ENCODE measurements at places on chromosomes 13 and 19.

DNA sequence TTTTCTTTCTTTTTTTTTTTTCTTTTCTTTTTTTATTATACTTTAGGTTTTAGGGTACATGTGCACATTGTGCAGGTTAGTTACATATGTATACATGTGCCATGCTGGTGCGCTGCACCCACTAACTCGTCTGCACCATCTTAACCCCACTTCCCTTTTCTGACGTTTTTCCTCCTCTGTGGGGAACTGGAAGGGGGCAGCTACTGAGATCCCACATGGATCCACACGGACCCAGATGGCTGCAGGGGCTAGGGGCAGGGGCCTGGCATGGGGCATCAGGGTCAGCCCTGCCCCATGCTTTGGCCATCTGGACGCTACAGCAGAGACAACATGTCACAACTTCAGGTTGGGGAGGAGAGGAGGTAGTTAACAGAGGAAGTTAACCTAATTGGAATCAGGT is 54.3 kb downstream of the RUBCNL start:
- DNase-seq: no peak

DNA sequence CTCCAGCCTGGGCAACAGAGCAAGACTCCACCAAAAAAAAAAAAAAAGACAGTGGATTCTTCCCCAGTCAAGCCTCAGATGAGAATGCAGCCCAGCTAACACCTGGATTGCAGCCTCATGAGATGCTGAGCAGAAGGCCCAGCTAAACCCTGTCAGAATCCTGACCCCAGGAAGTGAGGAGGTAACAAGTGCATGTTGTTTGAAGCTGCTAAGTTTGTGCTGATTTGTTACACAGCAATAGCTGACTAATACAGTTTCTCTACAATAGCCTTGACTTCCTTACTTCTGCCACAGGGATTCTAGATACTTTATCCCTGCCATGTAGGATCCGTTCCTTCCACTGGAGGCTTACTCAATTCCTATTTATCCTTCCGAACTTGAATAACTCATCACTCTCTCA is 20.5 kb downstream of the TMPRSS9 start:
- no peak for DNase-seq

DNA sequence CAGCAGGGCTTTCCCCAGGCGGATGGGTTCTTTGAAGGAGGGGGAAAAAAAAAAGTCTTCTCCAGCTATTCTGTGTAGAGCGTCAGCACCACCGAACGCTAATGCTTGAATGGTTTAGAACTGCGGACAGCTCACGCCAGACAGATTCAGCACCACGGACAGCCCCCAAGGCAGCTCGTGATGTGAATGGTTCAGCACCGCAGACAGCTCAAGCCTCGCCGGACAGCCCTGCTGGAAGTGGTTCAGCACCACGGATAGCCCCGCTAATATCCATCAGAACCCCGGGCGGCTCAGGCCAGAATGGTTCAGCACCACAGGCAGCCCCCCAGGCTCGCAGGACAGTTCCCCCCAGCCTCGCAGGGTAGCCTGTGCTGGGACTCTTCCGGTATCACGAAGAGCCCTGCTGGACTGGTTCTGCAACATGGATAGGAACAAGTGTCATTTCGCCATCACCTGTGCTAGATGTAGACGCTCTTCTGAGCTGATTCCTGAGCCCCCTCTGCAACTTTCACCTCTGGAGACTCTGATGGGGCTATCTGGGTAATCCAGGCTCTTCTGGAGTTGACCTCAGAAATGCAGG is 4.9 kb upstream of the SMIM17 start:
- DNase-seq: peak; percentile 32

GRCh38 chr19:52140032-52140710 is 433 bp upstream of the ZNF616 start:
- no peak for DNase-seq

DNA sequence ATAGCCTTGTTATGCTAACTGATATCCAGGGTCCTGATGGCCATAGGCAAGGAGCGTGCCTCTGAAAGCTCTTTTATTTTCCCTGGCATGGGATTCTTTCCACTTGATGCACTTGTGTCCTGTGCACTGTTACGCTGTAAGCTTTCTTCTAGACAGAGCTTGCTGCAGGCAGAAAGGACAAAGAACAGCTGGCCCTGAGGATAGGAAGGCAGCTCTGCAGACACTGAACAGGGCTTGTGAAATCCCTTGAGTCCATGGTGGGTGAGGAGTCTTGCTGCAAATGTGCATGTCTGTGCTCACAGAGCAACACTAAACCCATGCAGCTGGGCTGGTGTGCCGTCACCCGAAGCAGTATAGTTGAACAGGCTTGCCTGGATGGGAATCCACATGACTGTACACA is 126.6 kb downstream of the AKAP11 start:
- no peak for DNase-seq

- no peak for DNase-seq
These were observed 2.7 kb upstream of the PLA2G4C start for GRCh38 chr19:48113190-48113917.

- peak; percentile 50 for DNase-seq
These were observed 158.2 kb downstream of the NALCN start for GRCh38 chr13:101258071-101258470.

- no peak for DNase-seq
These were observed 31.0 kb downstream of the FOXO1 start for GRCh38 chr13:40635315-40635995.

GRCh38 chr13:99028890-99029289 is 51.0 kb upstream of the DOCK9 start:
- no peak for DNase-seq

DNA sequence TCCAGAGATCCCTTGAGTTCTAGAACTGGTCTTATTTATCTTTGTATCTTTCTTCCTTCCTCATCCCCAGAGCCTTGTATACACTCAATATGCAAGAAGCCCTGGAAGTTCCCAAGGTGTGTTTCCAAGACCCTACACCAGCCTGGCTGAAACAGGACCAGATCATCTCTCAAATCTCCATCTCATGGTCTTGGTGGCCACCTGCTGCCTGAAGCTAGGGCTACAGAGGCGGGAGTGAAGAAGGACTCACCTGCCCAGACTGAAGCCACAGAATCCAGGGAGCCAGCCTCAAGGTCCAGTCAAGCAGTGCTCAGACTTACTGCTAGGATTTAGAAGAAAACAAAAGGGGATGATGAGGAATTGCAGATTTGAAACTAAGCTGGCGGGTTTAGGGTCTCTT is 6.1 kb upstream of the CYSLTR2 start:
- DNase-seq: no peak

DNA sequence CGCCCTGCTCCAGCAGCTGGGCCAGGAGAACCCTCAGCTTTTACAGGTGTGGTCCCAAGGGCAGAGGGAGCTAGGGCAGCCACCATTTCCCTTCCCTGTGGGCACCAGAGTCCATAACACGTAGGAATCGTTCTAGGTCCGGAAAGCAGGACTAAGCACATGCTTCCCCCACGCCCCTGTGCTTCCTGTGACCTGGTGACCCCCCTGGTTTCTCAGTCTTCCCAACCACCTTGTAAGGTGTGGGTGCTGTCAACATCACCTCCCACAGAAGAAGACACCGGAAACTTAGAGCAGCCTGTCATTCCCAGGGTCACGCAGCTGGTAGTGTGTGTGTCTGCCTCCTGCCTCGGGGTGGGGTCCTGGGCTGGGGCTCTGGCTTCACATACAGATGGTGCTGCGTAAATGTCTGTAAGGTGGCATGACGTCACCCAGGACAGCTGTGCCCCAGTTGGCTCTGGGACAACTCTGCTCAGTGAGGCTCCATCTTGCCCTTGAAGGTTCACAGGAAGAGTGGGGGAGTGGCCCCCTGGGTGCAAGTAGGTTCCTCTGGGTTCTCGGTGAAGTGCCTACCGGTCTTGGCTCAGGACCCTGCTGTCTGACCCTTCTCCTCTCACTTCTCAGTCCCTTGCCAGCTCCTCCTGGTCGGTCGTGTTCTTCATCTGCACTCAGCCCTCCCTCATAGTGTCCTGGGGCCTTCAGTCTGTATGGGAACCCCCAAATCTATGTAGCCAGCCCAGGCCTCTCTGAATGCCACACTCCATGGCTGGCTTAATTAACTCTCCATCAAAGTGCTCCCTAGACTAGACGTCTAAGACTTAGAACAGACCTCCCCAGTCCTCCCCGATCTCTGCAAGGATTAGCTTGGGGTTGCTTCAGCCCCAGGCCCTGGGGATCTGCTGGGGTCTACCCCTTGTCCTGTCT is 4.0 kb downstream of the RAD23A start:
- no peak for DNase-seq

GRCh38 chr19:31598730-31599238 is 249.5 kb upstream of the TSHZ3 start:
- DNase-seq: no peak

GRCh38 chr13:111359930-111360329 is 39.5 kb downstream of the TEX29 start:
- no peak for DNase-seq

DNA sequence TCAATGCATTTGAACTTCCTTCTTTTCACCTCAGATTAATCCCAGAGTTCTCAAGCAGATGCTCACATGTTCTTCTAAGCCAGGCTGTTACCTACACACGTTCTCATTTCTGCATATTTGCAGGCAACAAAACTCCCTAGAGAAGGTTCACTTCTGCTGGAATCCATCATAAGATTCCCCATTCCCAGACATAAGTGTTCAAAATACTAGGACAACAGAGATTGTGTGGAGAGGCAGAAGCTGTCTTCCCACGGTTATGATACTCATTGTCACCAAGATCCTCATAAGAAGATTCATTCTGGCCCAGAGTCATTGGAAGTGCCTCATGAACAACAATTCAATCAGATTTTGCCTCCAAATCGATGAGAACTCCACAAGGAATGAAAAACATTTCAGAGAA is 931.6 kb upstream of the MIR17HG start:
- no peak for DNase-seq

DNA sequence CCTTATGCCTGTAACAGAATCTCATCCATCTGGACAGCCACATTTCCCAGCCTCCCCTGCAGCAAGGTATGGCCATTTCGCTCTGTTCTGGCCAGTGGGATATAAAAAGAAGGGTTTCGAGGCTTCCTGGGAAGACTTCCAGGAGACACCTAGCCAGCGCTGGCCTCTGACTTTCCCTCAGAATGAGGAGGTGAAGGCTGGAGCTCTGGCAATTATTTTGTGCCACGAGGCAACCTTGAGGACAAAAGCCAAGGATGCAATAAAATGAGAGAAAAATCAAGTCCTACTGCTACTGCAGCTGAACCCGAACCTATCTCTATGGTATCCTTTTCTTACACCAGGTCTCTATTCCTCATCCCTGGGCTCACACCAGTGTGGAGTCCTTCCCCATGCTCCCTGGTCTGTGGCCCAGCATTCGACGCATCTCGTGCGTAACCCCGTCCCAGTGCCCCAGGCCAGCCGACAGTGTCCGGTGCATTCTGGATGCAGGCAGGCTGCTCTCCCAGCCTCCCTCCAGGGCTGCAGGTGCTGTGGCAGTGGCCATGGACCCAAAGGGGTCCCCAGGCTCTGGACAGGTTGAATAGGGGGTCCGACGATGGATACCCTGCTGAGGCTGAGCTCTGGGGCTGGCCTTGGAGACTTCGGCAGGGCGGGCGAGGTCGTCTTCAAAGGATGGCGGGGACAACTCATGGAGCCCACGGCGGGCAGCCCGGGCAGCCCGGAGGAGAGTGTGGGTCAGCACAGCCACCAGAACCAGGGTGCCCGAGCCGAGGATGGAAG is 12.2 kb downstream of the TMEM221 start:
- DNase-seq: no peak

DNA sequence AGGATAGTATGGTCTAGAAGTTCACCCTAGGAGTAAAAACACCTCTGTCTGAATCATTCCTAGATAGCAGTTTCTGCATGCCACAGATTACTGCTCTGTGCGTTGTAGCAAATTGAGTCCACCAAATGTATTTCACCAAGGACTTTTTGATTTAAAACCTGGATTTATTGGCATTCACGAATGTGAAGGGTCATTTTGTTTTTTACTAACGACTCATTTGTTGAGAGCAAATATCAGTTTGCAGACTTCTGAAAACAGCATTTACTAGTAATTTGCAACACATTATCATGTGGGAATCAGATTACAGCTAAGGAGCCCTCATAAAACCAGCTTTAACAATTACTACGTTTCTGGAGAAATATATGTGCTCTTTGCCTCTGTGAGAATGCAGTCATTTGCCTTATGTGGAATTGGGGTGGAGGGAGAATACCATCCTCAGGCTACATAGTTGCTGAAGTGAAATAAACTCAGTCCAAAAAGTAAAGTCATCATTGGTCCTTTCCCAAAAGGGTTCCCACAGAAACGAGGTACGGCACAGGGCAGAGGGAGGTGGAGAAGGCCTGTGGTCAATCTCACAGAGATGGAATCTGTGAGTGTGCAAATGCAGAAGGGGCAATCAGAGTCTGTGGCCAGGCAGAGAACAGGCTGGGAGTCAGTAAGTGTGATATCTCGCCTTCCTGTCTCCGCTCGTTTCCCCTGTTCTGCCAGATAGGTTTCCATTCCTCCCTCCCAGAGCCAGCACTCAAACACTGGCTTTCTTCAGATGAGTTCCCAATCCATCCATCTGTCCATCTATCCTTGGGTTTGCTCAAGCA is 63.1 kb downstream of the DLEU7 start:
- DNase-seq: no peak

- DNase-seq: no peak
These were observed 163.5 kb downstream of the KATNAL1 start for GRCh38 chr13:30143666-30144400.

DNA sequence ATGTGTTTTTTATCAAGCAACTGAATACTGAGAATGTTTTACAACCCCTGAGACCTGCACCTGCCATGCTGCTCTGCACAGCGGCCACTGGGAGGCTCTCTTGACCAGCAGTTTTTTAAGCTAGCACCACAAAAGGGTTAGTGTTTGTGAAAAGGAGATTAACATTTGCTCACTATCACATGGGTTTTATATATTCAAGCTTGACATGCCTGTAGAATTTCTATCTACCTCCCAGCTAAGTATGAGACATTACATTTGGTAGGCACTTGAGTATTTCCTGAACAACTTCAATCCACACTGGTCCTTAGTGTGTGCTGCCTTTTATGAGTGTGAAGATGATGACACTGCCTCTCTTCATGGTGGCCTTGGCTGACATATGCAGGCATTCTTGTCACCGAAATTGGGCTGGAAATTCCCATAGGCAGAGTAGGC is 1238.9 kb downstream of the UQCRFS1 start:
- no peak for DNase-seq

DNA sequence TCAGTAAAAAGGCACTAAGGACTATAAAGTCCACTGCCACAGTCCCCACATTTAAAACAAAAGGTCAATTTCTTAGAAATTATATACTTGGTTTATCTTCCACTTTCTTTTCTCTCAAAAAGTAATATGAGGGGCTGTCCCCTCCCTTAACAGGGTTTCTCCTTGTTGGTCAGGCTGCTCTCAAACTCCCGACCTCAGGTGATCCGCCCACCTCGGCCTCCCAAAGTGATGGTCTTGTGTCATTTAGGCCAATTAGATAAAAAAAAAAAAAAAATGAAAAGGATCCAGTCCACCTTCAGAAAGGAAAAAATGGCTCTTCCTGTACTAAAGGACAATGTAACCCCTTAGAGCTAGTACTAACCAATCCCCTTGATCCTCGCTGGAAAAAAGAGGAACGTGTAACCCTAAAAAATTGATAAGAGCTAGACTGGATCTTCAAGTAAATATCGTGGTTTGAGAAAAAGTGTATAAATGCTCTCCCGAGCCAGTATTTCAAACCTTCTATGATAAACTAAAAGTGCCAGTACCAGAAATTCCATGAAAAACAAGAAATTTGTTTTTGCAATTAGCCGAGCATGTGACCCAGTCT is 9.0 kb upstream of the CD70 start:
- no peak for DNase-seq

GRCh38 chr19:30696514-30696913 is 324.3 kb downstream of the ZNF536 start:
- no peak for DNase-seq
